ENCODE measurements at places on chromosomes 1 and 21.

DNA sequence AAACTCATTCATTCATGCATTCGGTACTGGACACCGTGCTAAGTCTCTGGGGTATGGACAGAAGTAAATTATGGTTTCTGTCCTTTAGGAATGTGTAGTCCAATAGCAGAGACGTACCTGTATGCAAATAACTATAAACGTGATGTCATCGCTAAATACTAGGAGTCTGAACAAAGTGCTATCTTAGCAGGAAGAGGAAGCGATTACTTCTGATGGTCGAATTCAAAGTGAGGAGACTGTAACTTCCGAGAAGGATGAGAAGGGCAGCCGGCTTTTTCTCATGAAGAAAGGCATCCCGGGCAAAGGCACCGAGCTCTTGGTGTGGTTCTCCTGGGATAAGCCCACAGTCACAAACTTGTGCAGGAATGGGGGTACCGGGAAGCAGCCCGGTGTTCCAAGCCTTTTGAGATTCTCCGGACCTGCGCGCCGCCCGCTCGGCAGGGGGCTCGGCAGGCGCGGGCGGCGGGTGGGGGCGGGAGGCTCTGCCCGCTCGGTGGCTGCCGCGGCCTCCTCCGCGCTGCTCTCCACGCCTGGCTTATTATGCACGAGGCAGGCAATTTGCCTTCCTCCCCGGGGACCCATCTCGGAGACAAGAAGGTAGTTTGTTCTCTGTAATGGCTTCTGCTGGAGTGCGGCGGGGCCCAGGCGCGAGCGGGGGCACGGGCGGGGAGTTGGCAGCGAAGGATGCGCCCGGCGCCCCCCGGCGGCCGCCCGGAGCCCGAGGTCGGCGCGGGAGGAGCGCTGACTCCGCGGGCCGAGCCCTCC is 67.5 kb upstream of the CD1D start:
- peak; percentile 10 for DNase-seq

GRCh38 chr1:52978045-52978444 is 51.0 kb downstream of the SCP2 start:
- DNase-seq, result no peak

- no peak for DNase-seq
Observed at GRCh38 chr1:206080026-206080820, 27.2 kb downstream of the RHEX start.

GRCh38 chr1:215405211-215405610 is 161.9 kb upstream of the KCTD3 start:
- DNase-seq, result no peak

DNA sequence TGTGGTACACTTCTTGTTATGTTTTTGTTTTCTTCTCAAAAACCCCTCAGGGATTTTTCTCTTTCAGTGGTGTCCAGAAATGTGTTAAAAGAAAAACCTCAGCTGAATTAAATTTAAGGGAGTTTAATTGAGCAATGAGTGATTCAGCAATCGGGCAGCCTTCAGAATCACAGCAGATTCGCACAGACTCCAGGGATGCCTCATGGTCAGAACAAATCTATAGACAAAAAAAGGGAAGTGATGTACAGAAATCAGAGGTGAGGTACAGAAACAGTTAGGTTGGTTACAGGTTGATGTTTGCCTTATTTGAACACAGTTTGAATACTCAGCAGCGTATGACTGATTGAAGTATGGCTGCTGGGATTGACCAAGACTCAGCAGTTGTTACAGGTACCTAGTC is 86.2 kb downstream of the TLR5 start:
- DNase-seq, result no peak

- DNase-seq, result no peak
Observed at GRCh38 chr1:84709131-84709530, 18.9 kb upstream of the SSX2IP start.

GRCh38 chr1:17233675-17234320 is 15.1 kb upstream of the PADI3 start:
- DNase-seq, result peak; percentile 88

- no peak for DNase-seq
Observed at GRCh38 chr1:36559061-36559460, 76.3 kb upstream of the CSF3R start.

- no peak for DNase-seq
Observed at GRCh38 chr1:67736750-67737149, 51.7 kb downstream of the GADD45A start.

- DNase-seq, result no peak
Observed at GRCh38 chr1:206693029-206693428, 8.3 kb downstream of the MAPKAPK2 start.

DNA sequence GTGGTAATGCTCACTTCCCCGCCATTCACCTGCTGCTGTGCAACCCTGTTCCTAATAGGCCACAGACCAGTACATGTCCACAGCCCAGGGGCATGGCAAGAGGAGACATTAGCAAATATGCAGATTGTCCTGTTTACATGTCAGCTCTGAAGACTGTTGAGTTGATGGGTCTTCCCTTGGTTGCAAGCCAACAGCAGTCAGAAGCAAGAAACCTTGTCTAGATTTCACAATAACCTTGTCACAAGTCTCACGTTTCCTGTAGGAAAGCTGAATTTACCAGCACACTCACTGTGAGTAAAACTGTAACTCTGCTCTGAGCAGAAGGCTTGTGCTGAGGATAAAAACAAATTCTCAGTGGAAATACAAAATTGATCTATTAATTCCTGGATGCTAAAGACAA is 195.1 kb downstream of the HLX start:
- peak; percentile 53 for DNase-seq

GRCh38 chr21:16309250-16309971 is 579.6 kb downstream of the USP25 start:
- DNase-seq, result no peak

GRCh38 chr1:9296850-9297249 is 4.2 kb downstream of the SPSB1 start:
- peak; percentile 91 for DNase-seq

GRCh38 chr21:38349111-38349746 is 92.4 kb downstream of the KCNJ15 start:
- DNase-seq, result no peak

GRCh38 chr1:47767741-47768100 is 229.5 kb downstream of the TRABD2B start:
- DNase-seq, result no peak

DNA sequence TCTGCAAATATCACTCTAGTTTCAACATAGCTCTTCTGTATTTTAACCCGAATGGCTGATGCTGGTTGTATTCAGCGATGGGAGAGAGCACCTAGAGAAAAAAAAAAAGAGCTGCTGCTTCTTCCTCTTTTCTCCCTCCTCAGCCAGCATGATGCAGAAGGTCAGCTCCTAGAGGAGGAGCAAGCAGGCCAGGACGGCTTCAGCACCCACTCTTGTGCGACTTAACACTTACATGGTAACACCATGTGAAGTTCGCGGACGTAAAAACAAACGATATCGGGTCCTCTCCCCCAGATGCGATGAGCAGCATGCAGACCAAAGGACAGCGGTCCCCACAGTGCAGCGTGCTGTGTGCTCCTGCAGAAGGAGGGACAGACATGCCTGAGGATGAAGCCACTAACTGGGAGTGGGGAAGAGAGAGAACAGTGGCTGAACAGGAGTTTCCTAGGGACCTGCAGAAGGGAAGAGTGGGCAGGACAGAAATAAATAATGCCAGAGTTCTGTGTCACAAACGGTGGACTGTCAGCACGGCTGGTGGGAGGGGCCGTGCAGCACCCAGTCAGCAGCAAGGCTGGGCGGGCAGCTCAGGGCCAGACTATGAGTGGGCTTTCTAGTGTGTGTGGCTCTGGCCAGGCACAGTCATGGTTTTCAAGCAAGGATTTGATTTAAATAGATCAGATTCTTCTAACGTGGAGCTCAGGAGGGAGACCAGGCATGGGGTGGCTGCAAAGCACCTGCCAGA is 11.4 kb upstream of the B3GALT5 start:
- DNase-seq, result no peak

- peak; percentile 21 for DNase-seq
Observed at GRCh38 chr1:21651214-21652042, 17.7 kb downstream of the RAP1GAP start.

DNA sequence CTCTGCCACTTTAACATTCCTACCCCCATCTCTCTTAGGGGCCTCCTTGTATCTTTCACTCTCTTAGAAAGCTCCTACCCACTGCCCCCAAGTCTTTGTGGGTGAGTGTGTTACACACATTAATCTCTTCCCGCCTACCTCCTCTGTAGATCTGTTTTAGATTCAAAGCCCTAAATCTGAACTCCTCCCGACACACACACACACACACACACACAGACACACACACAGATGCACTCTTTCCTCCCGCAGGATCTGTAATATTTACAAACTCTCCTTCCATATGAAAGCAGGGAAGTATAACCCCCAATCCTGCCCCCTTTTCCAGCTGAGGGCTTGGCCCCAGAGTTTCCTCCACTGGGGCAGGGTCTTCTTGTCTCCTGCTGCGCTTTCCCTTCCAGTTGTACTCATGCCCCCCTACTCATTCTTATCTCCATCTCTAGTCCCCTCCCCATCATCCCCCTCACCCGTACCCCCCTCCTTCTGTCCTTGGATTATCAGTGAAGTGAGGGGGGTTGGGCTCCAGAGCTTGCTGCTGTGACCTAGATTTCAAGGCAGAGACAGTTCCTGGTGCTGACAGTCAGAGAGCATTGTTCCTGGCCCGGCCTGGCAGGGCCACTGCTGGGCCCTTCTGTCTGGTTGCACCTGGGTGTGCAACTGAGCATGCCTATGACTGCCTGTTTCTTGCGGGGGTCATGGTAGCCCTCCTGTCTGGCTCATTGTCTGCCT is 4.3 kb downstream of the PEA15 start:
- DNase-seq, result no peak

DNA sequence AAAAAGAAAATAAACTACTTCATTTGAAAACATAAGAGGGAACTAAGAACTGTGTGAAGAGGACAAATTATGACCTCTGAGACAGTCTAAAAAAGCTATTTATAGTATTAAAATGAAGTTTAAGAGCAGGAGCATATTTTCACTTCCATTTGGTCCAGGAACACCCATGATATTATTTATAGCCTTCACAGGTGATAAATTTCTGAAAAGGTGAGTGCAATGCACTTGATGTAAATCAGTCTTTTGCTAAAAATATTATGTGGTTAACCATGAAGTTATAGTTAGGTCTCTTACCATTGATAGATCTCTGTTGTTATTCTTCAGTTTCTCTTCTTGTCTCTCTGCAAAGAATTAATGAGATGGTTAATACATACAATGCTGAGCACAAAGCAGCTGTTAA is 14.7 kb downstream of the TMCO1 start:
- no peak for DNase-seq

DNA sequence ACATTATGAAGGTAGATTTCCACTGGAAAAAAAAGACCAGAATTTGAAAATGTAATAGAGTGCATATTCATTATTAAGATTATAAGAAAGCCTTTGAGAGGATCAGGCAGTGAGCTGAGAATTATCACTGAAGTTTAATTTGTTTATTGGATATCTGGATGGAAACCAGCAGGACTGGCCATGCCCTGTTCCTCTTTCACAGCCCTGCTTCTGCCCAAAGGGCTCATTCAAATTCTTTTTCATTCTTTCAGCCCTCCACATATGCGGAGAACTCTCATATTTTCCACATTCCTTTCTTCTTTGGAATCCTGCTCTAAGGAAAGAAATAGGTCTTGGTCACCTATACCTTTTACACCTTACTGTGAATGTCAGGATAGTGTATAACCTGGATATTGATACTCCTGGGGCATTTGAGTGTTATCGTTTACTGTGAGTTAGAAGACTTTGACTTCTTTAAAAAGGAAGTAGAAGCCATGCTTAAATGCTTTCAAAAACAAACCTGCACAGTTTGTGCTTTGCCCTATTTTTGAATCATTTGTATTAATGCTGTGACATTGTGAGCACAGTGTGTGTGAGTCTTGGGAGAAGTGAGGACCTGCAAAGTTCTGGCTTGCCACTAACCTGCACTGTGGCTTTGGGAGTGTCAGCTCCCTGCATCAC is 35.5 kb downstream of the ST6GALNAC3 start:
- DNase-seq, result no peak

DNA sequence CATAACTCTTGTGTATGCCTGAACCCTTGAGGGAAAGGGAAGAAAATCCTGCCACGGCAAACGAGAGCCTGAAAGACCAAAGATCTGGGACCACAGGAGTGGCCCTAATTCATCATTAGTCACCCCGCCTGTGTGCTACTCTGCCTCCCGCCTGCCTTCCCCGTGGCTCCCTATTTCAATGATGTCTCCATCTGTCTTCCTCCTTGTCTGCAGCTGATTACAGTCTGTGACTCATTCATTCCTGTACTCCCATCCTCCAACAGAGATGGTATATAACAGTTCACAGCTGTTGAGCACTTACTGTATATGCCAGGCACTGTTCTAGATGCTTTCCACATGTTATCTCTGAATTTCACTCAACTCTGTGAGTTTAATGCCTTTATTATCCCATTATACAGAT is 96.6 kb downstream of the SEC16B start:
- no peak for DNase-seq

- no peak for DNase-seq
Observed at GRCh38 chr1:3501856-3502640, 47.6 kb downstream of the ARHGEF16 start.

DNA sequence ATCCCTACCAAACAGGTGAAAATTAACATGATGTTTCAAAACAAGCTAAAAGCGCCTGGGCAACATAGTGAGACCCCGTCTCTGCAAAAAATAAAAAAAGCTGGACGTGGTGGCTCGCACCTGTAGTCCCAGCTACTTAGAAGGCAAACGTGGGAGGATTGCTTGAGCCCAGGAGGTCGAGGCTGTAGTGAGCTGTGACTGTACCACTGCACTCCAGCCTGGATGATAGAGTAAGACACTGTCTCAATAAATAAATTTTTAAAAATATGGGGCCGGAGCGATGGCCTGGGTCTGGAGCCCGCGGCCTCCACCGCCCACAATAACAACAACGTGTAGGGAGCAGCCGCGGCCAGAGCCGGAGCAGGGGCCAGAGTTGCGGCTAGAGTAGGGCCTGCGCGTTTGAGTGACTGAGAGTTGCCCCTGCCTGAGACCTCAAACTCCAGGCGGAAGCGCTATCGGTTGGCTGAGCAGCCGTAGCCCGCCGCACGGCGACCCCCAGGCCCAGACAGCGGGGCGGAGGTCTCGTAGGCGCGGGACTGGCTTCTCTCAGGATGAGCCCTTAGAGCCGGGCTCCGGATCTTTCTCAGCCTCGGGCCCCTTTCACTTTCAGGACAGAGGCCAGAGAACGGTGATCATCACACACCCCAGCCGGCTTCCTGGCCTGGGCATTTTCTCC is 41.4 kb downstream of the ZMYM1 start:
- DNase-seq, result peak; percentile 6

GRCh38 chr1:215669806-215670491 is 102.8 kb downstream of the KCTD3 start:
- no peak for DNase-seq

GRCh38 chr1:228172591-228173527 is 7.3 kb downstream of the IBA57 start:
- no peak for DNase-seq

- DNase-seq, result peak; percentile 88
Observed at GRCh38 chr1:27136998-27137542, 17.9 kb downstream of the SLC9A1 start.

DNA sequence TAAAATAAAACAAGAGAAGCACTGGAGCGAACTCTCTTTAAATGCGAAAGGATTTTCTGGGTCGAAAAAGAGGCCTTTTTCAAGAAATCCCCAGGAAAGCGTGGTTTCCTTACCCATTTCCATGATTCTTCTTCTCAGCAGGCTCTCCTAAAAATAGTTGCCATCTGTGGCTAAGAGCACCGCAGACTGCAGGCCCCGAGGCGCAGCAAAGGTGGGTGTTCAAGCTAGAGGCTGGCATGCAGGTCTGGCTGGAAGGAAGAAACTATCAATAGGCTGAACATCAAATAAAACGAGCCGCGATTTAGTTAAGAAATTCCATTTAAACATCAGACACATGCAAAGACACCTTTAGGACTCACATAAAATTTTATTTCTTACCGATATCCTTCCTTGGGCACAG is 135.1 kb downstream of the ADAMTS1 start:
- no peak for DNase-seq

GRCh38 chr1:43930168-43930948 is 3.2 kb upstream of the ARTN start:
- DNase-seq, result no peak

Measured in inflammatory macrophage (primary cell).